ENCODE measurements at places on chromosomes 3 and 15.

DNA sequence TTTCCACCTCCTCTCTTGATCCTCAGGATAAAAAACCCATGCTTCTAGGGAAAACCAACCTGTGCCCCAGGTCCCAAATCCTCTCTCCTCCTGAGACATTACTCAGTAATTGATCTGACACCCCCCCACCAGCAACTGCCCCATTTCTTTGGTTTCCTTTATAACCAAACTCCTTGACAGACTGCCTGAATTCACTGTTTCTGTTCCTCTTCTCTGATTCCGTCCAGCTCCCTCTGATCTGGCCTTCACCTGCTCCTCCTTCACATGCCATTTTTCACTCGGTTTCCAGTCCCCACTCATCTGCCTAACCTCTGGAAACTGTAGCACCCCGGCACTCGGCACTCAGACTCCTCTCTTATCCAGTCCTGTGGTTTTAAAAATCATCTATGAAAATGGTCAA, 2.1 kb downstream of the CCDC51 start:
- no peak for DNase-seq

GRCh38 chr3:14577897-14578296, 37.8 kb upstream of the GRIP2 start:
- DNase-seq: no peak

DNA sequence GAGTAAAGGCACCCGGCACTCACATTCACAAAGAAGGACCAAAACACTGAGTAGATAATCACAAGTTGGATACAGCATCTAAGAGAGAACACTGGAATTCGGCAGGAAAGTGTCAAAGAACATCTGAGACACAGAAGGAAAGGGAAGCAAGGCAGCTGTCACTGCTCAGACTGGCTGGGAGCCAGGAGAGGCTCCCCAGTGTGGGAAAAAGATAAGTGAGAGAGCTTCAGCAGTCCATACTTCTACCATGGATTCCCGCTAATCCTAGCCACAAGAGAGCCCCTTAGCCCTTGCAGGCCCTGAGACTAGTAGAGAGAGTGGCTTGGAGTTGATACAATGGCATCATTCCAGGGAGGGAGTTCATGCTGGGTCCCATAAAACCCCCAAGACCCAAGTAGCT, 36.7 kb upstream of the CP start:
- no peak for DNase-seq

DNA sequence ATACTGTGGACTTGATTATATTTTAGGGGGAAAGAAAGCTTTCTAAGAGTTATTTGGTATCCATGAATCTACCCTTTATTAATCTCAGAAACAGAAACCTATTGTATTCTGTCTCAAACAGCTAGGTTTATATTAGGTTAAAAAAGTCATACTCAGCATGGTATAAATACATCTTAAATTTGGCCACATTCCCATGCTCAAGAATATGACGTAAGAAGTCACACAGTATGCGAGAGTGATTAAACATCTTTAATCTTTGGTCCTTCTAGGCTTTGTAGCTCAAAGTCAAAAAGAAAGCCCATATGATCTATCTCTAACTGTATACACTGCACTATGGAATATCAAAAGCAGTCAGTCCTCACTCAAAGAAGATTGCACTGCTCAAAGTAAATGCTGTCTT, 131.4 kb downstream of the EPHA3 start:
- no peak for DNase-seq

GRCh38 chr15:29403772-29404171, 134.2 kb upstream of the NSMCE3 start:
- DNase-seq: no peak

All from NCI-H2081 treated with DMSO at 0.1 percent for 48 hours (cell line).